ENCODE measurements at places on chromosomes 6 and 20.

- peaks cover under 1% of the 10 kb centered on the region for H3K27me3 ChIP-seq
- no peaks in the 10 kb centered on the region for H3K36me3 ChIP-seq
- peaks cover 22% of the 10 kb centered on the region for H3K4me1 ChIP-seq
- H3K27ac ChIP-seq, result peak overlapping the region; percentile 22
- peak; percentile 78 for DNase-seq
- no peak overlapping the region for H3K4me3 ChIP-seq
Measured at GRCh38 chr20:43751167-43752050, 24.6 kb upstream of the GTSF1L start.

DNA sequence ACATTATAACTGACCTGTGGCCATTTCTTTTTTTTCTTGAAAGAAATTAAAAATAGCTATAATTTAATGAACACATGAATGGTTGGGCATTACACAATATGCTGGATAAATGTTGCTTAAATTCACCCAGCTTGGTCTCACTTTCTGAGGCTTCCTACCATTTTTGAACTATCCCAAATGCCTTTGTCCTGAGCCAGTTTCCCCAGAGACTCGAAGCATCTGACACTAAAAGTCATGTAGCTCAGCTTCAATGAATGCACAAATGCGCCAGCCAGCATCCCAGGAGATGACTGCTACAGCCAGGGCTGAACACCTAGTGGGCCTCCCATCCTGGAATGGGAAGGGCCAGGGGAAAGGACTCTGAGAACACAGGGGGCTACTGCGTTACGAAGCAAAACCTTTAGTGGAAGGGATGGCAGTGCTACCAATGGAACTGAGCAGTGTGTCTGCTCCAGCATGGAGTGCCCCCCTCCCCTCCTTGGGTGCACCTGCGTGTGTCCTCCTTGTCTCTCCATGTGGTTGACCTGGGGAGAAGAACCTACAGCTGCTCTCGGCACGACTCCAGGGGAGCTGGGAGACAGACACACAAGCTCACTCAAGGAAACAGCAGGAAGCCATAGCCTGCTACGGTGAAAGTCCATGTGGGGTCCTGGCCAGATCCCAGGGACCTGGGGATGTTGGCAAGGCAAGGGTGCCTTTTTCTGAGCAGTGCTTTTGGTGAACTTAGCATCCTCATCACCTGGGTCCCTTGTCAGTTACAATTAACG is 60.9 kb downstream of the IRF4 start:
- H3K4me3 ChIP-seq, result no peak overlapping the region
- peaks cover 3% of the 10 kb centered on the region for H3K27me3 ChIP-seq
- H3K27ac ChIP-seq, result no peak overlapping the region
- H3K36me3 ChIP-seq, result no peaks in the 10 kb centered on the region

DNA sequence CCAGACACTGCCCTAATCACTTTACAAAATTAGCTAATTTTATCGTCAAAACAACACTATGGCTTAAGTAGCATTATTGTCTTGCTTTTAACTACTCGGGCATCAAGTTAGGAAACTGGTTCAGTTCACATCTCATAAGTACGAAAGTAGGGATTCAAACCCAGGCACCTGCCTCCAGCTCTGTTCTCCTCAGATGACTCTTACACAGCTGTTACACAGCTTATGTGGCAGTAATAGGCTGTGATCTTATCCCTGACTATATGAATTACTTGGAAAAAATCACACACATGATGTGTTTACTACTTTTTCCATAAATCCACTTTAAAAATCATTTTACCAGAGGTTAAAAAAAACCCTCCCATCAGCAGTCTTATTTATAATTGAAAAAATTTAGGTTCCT is 389.2 kb upstream of the FLRT3 start:
- no peaks in the 10 kb centered on the region for H3K27me3 ChIP-seq
- no peaks in the 10 kb centered on the region for H3K4me1 ChIP-seq

GRCh38 chr6:85465762-85466161 is 15.9 kb downstream of the NT5E start:
- peaks cover 13% of the 10 kb centered on the region for H3K4me1 ChIP-seq
- no peak overlapping the region for H3K4me3 ChIP-seq
- no peak for DNase-seq
- H3K27ac ChIP-seq, result no peak overlapping the region
- no peaks in the 10 kb centered on the region for H3K36me3 ChIP-seq

DNA sequence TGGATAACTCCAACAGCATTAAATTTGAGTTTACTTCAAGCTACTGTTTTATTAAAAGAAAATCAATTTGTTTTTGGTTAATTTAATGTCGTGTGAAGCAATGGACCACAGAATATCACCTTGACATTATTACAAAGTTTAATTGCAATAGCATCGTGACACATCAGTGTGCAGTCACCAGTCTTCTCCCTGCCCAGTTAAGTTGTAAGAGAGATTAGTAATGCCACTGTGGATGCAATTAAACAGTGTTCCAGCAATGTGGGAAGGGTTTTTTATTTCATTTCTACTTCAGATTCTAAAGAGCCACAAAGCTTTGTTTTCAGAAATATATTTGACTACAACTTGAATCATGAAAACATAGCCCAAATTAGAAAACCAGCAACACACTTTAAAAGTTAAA is 128.7 kb downstream of the SYNE1 start:
- no peaks in the 10 kb centered on the region for H3K4me1 ChIP-seq
- H3K4me3 ChIP-seq, result no peak overlapping the region
- no peak overlapping the region for H3K27ac ChIP-seq

- no peak overlapping the region for H3K27ac ChIP-seq
- H3K27me3 ChIP-seq, result no peaks in the 10 kb centered on the region
- H3K4me3 ChIP-seq, result no peak overlapping the region
- DNase-seq, result no peak
- H3K36me3 ChIP-seq, result peaks cover 42% of the 10 kb centered on the region
- H3K4me1 ChIP-seq, result no peaks in the 10 kb centered on the region
Measured at GRCh38 chr6:100626721-100627120, 162.0 kb upstream of the SIM1 start.

DNA sequence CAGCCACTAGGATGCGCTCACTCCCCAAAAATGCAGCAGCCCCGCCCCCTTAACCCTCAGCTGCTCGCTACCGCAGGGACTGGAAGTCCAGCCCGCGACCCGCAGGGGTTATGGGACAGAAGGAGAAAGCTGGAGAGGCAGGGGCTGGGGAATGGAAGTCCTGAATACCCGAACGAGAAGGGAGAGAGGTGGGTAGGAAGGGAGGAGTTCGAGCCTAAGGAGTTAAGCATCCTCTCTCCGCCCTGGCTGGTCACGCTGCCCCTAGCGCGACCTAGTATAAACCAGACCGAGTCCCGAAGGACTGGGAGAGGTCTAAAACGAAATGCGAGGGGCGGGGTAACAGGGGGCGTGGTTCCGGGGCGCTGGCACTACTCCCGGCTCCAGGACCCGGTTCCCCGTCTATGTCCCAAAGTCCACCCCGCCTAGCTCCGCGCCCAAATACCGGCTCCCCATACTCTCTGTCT is 448 bp upstream of the DDAH2 start:
- peak overlapping the region; percentile 70 for H3K4me3 ChIP-seq
- peak; percentile 85 for DNase-seq
- peak overlapping the region; percentile 65 for H3K27ac ChIP-seq
- peaks cover 30% of the 10 kb centered on the region for H3K4me1 ChIP-seq

DNA sequence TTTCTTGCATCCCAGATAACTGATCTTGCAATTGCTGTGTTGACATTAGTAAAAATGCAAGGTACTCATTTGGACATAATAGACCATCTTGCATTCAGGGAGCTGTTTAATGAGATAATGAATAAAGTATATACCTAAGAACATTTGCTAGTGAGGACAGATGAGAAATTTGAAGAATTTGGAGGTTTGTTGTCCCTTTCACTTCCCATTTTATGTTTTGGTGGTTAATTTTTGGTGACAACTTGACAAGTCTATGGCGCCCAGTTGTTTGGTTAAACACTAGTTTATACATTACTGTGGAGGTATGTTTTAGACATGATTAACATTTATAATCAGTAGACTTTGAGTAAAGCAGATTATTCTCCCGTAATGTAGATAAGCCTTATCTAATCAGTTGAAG is 300.2 kb upstream of the SYNCRIP start:
- no peaks in the 10 kb centered on the region for H3K27me3 ChIP-seq
- no peak overlapping the region for H3K27ac ChIP-seq
- H3K4me3 ChIP-seq, result no peak overlapping the region
- H3K36me3 ChIP-seq, result no peaks in the 10 kb centered on the region
- DNase-seq, result no peak
- no peaks in the 10 kb centered on the region for H3K4me1 ChIP-seq

DNA sequence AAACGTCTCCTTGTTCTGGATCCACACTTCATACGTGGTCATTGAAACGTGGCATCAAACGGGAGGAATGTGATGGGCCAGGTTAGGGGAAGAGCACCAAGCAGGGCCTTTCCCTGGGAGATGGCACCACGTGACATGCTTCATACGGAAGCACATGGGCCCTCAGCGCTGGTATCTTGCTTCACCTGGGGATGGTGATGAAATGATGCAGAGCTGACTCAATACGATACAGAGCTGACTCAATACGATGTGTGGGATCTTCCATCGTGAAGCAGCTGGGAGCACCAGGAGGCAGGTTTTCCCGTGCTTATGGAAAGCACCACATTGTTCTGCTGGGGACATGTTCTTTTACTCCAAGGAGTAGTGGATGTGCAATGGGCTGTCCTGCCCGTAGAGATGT is 22.5 kb upstream of the TAGAP start:
- DNase-seq, result no peak
- H3K27ac ChIP-seq, result no peak overlapping the region
- H3K4me3 ChIP-seq, result no peak overlapping the region
- H3K4me1 ChIP-seq, result peaks cover 19% of the 10 kb centered on the region
- H3K36me3 ChIP-seq, result no peaks in the 10 kb centered on the region
- no peaks in the 10 kb centered on the region for H3K27me3 ChIP-seq

DNA sequence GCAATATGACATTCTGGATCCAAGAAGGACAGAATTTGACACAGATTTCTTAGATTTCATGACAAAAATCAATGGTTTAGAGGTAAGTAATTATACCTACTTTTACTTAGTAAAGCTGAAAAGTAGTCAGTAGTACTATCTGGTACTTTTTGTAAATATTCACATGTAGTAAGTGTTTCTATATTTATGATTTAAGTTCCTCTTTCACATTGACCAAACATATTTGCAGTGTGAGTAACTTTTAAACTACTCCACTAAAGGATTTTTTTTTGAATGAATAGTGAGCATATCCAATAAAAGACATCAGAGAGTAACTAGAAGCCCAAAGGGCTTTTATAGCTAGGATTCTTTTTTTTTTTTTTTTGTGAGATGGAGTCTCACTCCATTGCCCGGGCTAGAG is 60.8 kb downstream of the DNAH8 start:
- no peaks in the 10 kb centered on the region for H3K36me3 ChIP-seq
- H3K27ac ChIP-seq, result no peak overlapping the region
- H3K27me3 ChIP-seq, result peaks cover 11% of the 10 kb centered on the region
- no peak overlapping the region for H3K4me3 ChIP-seq
- no peaks in the 10 kb centered on the region for H3K4me1 ChIP-seq
- no peak for DNase-seq

DNA sequence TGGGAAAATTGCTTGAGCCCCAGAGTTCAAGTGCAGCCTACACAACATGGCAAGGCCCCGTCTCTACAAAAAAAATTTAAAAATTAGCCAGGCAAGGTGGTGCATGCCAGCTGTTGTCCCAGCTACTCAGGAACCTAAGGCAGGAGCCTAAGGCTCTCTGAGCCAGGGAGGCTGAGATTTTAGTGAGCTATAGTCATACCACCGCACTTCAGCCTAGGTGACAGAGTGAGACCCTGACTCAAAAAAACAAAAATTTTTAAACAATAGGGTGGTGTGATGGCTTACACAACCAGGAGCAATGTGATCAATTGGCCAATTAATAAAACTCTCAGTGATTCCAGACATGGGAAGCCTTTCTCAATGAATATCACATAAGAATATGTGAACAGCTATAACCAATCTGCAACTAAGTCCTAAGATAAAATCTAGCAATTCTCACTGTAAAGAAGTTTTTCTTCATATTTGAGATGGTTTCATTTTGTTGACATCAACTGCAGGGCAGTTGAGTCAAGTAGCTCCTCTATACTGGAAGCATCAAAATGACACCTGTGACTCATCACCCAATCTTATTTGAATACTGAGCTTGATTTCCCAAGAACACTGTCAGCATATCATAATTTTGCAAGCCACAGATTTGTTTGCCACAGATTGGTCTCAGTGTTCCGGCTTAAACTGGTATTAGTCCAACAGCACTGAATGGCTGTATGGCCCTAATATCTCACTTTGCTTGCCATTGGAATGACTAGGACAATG is 169.0 kb upstream of the GJE1 start:
- no peaks in the 10 kb centered on the region for H3K27me3 ChIP-seq
- DNase-seq, result no peak
- H3K27ac ChIP-seq, result no peak overlapping the region

Data from DND-41 (cell line).